ENCODE measurements at places on chromosomes 6 and 20.

DNA sequence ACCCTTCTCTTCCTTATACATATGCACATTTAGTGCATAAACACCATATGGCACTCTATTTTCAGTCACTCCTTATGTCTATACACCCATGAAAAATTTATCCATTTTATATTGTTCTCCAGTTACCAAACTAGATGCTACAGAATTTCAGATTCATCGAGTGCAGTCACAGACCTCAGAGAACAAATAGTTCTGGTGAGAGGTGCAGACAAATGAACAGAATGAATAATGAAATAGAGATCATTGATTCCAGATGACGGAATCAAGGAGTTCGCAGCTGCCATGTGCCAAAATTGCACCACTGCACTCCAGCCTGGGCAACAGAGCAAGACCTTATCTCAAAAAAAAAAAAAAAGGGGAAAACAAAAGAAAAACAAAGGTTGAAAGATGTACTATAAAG lies 214.8 kb upstream of the CEP162 start:
- DNase-seq, result no peak

DNA sequence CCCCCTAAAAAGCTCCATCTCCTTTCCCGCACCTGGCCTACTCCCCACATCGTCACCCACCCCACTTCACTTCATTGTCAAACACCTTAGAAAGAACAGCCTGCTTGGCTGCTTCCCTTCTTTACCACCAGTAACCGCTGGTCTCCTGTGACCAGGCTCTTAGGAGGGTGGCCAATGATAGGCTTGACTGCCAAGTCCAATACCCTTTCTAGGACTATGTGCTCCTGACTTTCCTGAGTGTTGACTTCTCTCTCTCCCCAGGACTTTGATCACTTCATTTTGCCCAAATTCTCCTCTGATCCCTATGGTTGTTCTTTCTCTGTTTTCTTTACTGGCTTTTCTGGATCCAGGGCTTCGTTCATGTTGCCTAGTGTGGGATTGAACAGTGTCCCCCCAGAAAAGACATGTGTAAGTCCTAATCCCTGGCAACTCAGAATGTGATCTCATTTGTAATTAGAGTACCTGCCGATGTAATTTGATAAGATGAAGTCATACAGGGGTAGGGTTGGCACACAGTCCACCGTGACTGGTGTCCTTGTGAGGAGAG lies 254.0 kb downstream of the GMDS start:
- no peak for DNase-seq

DNA sequence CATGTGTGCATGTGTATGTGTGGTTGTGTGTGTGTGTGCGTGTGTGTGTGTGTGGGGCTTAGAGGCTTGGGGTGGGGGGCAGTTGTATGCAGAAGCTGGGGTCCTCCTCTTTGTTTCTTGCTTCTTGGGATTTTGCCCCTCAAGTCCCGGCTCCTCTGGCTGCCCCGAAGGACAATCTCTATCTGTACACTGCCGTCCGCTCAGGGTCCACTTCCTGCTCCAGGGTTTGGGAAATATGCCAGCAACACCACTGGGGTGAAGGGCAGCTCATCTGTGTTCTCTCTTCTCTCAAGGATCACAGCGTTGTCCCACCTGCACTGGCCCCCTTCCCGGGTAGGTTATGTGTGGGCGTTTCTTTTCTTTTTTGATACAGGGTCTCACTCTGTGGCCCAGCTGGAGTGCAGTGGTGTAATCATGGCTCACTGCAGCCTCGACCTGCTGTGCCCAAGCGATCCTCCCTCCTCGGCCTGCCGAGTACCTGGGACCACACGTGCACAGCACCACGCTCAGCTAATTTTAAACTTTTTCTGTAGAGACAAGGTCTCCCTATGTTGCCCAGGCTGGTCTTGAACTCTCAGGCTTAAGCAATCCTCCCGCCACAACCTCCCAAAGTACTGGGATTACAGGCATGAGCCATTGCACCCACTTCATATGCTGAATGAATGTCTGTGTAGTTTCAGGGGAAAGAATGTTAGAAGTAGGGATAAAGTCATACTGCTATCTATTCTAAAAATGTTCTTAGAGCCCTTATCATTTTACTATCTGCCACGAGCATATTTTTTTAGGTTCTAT lies 25.7 kb downstream of the SLC2A4RG start:
- peak; percentile 5 for DNase-seq

DNA sequence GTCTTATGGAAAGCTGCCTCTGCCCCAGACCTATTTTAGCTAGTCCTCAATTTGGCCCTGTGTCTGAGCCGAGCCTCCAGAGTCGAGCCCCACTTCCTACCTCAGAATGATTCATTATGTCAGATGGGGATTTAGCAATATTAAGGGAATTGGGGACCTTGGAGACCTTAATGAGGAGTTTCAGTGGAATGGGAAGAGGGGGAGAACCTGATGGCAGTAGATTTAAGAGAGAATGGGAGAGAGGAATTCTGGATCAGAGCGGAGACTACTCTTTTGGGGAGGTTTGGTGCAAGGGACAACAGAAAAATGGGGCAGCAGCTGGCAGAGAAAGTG lies 63.5 kb downstream of the EFHC1 start:
- DNase-seq, result no peak

GRCh38 chr6:118253741-118254140 lies 294.4 kb upstream of the PLN start:
- no peak for DNase-seq
